Stimulated activated naive CD8-positive, alpha-beta T cell treated with anti-CD3 and anti-CD28 coated beads, Interleukin-15, amount 100 ng/mL, for 72 hours (primary cell): ENCODE measurements at places on chromosomes 2 and 18.

DNA sequence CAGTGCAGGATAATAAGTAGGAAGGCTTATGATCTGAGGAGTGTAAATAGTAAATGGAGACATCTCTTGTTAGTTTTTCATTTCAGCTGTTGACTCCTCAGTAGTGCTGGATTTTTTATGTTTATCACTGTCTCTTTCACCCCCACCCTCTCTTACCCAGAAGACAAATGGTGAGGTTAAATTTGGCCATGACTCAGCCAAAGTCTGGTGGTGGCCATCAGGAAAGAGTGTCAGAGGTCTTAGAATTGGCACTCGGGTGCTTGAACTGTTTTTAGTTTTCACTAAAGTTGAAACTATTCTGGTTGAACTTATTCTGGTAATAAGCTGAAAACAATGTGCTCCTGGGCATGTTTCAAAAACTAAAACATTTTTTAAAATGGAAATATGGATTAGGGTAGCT, 123.3 kb downstream of the FHOD3 start:
- DNase-seq: no peak

DNA sequence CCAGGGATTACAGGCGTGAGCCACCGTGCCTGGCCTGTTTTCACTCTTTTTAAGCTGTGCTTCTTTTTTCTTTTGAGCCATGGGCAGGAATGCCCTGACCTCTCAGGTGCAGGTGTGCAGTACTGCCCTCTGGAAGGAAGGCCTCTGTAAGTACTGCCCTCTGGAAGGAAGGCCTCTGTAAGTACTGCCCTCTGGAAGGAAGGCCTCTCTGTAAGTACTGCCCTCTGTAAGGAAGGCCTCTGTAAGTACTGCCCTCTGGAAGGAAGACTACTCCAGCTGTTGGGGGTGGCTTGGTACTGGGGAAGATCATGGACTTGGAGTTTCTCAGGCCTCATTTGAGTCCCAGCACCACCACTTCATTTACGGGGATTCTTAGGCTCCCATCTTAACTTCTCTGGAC, 248.5 kb upstream of the ID2 start:
- DNase-seq: no peak

GRCh38 chr2:159366538-159366937, 80.0 kb upstream of the WDSUB1 start:
- no peak for DNase-seq

GRCh38 chr2:112152476-112153178, 14.4 kb downstream of the FBLN7 start:
- no peak for DNase-seq

- no peak for DNase-seq
These were observed 46.6 kb downstream of the LCT start for GRCh38 chr2:135790423-135790822.
